ENCODE measurements at places on chromosomes 16 and 17. TPM values are rescaled to one million over a fixed set of nuclear protein-coding genes. Genes with fewer than 3 reads are reported as not detected.

SOCS3 gene
- 25.3 TPM for total RNA-seq

MOSMO gene
- total RNA-seq = 5.8 TPM

SKAP1 gene
- 0.17 TPM for total RNA-seq

SUPT4H1 gene
- total RNA-seq = 50.2 TPM

ZNF267 gene
- 20.8 TPM for total RNA-seq

MAP2K6 gene
- 5.9 TPM for total RNA-seq

LLGL2 gene
- total RNA-seq = 8.6 TPM

DBF4B gene
- total RNA-seq = 12.6 TPM

ZP2 gene
- total RNA-seq = not detected

PYDC1 gene
- total RNA-seq = not detected

GRCh38 chr17:31549121-31549524 lies 157.6 kb downstream of the RAB11FIP4 start:
- no peak for DNase-seq

- DNase-seq = no peak
Observed at GRCh38 chr17:62070900-62071299, 5.8 kb upstream of the MED13 start.

DNA sequence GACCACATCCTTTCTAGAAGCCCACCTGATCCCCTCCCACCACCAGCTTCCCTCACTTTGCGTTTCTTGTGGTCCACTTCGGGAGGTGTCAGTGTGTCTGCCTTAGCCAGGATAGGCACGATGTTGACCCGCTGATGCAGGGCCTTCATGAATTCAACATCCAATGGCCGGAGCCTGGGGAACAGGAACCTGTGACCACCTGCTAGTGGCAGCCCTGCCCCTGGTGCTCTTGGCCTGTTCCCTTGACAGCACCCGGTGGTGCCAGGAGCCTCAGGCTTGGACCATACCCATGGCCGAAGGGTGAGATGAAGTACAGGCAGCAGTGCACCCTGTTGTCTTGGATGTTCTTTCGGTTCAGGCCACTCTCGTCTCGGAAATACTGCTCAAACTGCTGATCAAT lies 7.2 kb upstream of the MTMR4 start:
- DNase-seq = no peak

GRCh38 chr17:28112606-28113005 lies 70.1 kb downstream of the NLK start:
- no peak for DNase-seq

DNA sequence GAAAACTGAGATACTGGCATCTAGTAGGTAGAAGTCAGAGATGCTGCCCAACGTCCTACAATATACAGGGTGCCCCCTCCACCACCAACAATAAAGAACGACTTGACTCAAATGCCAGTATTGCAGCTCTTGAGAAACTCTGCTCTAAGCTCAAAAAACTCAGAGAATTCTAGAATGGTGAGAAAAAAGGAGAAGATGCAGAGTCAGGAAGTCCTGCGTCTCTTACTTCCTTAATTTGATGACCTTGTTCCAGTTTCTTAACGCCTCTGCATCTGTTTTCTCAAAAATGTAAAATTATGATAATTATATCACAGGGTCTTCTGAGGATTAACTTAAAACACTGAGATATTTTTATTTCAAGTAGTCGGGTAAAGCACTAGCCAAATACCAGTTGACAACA lies 1.7 kb upstream of the HSBP1 start:
- no peak for DNase-seq

DNA sequence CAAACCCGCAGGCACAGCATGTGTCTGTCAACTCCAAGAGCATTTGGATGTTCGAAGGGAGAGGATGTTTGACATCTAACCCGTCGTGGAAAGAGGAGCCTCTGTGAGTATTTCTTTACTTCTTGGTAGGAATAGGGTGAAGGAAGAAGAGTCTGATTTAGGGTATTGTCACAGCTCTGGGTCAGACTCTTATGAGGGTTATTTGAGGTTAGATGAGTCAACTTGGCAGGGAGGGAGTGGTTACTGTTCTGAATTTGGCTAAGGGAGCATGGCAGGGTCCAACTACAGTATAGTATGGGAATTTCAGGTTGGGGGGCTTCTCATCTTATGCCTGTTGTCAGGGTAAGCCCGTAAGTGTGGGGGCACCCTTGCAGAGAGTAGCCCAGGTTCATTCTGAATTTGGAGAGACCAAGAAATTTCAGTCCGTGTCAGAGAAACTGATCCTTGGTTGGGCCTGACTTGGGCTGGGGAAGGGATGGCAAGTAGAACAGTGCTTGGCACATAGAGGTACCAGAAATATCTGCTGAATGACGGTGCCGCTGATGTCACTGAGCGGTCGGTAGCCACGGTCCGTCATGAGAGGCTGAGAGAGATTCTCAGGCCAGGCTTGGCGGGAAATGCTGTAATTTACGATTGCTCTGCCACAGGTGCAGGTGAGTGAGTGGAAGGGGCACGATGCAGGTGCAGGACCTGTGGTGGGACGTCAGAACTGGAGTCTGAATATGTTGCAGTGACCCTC lies 43.2 kb downstream of the MYH3 start:
- DNase-seq = peak; percentile 49

DNA sequence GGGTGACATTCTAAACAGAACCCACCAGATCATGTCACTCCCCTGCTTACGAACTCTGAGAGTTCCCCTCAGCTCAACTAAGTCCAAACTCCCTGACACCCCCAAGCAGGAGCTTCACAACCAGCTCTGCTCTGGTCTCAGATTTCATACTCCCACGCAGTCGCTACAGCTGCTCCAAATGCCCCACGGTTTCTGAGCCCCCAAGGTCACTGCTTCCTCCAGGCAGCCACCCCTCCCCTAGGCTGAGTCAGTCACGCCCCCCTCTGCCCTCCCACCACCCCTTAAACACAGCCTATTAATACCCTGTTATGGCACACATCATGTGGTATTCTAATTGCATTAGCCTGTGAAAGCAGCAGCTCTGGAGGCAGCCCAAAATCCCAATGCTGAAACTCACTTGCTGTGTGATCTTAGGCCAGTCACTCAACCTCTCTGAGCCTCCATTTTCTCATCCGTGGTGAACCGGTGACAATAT lies 51.5 kb downstream of the GSG1L start:
- peak; percentile 30 for DNase-seq

DNA sequence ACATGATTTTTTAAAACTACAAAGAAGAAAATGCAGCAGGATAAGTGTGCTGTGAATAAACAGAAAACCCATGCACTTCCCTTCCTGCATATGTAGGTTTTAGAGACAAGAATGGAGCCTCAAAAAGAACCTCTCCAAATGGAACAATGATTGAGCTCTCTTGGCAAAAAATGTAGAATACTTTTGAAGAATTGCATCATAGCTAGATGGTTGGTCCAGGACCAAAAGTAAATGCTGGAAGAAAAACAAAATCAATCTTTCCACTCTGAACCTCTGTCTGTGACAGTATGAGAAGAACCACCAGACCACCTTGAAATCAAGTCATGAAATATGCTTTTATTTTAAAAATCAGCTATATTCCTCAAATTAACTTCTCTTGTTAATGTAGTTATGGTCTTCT lies 17.5 kb downstream of the HELZ start:
- DNase-seq = no peak

- DNase-seq = no peak
Observed at GRCh38 chr17:32503251-32504165, 16.7 kb downstream of the CDK5R1 start.

DNA sequence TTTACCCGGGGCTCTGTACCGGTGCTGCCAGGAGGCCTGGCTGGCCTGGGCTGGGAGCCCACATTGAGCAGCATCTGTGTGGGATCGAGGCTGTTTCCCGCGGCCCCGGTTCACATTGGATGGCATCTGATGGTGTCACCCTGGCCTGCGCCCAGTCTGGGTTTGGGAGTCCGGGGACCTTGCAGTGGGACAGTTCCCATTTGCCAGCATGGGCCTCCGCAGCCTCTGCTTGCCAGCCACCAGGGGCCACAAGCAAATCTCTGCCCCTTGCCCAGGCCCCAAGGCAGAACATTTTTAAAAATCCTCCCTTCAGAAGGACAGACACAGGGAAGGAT lies 64.5 kb downstream of the BANP start:
- no peak for DNase-seq

- DNase-seq = no peak
Observed at GRCh38 chr17:79070266-79070880, 4.3 kb upstream of the ENGASE start.

DNA sequence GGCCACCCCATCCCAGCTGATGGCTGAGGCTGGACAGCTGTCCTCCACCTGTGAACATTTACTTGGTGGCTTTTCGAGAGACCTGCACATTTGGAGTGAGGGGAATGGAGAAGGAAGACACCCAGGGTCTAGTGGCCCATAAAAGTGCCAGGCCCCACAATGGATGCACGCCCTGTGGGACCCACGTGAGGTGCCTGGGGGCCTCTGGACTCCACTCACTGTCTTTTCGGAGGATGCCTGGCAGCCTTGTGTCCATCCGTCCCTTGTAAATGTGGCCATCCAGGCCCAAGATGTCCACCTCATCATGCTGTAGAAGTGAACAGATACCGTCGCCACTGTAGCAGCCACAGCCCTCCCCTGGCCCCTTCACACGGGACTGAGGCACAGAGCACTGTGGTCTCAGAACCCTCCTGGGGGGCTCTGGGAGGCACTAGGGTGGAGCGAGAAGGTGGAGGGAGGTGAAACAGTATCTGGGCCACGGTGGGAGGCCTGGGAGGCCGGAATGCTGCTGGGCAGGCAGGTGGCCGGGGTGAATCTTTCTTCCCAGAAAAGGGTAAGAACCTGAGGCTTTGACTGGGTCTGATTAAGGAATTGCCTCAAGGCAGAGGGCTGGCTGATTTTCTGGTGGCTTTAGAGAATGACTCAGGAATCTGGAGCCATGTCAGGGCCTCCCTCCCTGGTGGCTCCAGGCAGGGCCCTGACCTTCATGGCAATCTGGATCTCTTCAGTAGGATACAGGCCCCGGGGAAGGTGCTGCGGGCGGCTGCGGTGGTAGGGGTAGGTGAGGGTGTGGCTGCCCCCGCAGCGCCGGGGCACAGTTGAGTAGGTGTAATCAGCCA lies 11.5 kb downstream of the UBALD2 start:
- peak; percentile 44 for DNase-seq

GRCh38 chr16:85527767-85528297 lies 85.3 kb upstream of the GSE1 start:
- DNase-seq = no peak

Measured in Daoy (cell line).